ENCODE measurements at places on chromosomes 7 and 10.

DNA sequence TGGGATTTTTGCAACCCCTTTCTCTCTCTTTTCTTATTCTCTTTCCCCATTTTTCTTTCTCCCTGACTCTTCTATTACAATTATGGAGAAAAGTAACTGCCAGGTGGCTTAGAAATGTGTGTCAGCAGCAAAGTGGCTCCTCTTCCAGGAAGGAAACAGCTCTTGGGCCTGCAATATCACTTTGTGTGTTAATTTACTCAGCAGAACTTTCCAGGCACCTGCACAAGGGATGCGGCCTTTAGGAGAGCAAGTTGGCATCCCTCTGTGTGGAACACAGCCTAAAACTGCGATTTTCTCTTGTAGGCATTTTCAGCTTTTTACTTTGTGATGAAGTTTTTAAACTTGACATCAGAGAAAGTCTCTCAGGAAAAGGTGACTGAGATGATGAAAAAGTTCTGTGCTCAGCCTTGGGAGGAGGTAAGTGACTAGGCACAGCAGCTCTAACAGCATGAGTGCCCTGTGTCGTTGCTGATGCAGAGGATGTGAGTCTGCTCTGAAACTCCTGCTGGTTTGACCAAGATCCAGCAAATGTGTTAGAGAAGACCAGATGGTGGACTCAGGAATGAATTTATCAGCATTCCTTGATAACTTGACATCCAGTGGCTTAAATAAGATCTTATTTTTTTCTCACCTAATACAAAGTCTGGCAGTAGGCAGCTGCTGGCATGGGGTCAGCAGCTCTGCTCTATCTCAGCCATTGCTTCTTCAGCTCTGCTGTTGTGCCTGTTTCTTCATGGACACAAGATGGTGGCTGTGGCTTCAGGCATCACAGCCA lies 47.4 kb upstream of the CC2D2B start:
- no peak for DNase-seq

GRCh38 chr10:101974091-101974971 lies 81.6 kb downstream of the ARMH3 start:
- DNase-seq, result no peak

DNA sequence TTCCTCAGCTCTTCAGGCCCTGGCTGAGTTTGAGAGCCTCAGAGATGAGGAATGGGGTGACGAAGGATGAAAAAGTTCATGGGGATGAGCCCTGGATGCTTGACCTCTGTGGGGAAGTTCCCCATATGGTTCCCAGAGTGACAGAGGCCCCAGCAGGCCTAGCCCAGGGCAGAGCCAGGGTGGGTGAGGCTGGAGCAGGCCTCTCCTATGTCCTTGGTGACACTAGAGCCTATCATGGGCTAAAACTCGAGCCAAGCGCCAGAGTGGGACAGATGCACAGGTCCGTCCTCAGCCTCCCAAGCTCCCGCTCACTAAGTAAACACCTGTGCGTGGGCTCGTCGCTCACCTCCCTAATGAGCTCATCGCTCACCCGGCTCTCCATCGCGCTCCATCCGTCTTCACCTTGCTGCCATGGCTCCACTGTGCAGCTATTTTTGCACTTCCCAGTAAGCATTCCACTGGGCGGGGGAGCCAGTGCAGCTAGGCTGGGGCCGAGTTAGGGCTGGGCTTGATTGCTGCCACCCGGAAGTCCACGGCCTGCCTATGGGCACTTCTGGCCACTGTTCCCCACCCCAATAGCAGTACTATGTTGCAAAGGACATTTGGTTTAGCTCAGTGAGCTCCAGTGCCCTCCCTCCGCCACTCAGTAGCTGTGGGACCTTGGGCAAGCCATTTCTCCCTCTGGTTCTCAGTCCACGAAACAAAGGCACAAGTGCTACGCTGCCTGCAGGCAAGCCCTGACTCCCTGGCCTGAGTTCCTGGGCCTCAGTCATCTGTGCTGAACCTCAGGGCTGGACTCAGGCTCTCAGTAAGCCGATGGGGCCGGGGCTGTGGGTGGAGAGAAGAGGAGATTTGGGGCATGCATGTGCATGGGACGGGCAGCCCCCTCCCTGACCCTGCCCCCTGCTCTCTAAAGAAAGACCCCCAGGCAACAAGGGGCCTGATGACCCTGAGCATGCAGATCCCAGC lies 117.3 kb upstream of the PCBD1 start:
- no peak for DNase-seq

DNA sequence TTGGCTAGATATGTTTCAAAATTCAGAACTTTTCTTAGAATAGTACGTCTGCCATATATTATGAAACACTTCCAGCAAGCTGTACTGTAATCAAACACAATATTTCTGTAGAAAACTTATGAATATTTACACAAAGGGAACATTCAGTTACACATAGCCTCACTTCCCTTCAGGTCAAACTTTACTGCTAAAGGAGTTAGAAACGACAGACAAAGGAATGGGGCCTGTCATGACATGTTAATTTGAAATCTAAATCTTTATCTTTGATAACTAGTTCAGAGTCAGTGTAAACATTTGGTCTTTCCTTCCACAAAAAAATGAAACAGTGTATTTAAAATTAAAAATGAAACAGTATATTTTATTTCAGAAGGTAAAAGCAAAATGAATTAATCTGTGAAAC lies 1.0 kb upstream of the CROT start:
- no peak for DNase-seq

DNA sequence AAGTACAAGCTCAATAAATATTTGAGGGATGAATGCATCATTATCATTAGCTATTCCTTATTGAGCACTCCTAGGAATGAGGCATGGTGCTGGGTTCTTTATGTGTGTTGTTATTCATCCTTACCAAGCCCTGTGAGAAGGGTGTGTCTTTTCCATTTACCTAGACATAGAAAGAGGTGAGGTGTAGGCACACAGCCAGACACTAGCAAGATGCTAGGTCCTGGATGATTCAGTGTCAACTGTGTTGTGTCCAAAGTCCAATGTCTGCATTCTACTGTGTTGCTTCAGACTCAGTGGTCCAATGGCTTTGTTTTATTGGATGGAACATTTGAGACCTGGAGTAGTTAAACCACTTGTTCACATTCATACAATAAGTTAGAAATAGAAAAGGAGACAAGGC lies 605.5 kb downstream of the LRMDA start:
- DNase-seq, result no peak

DNA sequence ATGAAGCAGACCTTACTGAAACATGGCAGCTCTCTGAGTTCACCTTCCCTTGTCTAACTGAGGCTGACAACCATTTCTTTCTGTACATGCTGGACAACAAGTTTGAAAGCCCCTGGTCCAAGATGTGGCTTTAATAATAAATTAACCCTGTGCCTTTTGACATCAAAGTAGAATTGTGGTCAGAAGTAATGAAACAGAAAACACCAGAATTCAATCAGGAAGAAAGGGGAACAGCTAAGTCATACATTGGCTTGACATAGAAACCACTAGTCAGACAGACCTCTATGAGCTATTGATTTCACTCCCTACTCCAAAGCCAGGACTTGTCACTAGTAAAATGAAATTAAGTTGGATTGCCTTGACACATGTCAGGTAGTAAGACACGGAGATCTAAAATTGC lies 175.2 kb upstream of the ASAH2 start:
- DNase-seq, result no peak

DNA sequence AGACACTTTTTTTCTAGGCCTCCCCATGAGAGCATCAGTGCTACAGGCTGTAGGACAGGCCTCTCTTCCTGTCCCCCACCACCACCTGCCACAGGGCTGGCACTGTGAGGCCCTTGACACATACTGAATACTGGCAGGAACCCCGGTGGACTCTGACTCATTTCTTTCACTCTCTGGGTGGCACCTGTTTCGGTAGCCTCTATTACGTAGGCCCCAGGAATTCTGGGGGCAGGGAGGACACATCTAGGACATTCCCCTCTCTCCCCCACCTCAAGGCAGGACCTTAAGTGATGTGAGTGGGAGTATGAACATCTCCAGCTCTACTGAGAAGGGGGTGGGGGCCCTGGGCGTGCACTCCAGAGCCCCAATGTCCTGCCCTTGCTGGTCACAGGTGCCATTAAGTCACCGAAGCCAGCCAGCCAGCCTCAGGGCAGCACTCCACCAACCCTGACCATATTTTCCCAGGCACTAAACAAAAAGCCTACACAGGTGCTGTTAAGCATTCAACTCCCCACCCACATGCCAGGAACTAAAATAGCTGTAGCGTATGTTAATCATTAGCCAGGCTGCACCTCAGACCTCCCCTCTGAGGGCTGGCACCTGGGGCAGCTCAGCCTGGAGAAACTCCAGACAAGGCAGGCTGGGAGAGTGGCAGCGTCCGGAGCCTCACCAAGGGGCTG lies 8.9 kb downstream of the ANXA11 start:
- DNase-seq, result no peak

DNA sequence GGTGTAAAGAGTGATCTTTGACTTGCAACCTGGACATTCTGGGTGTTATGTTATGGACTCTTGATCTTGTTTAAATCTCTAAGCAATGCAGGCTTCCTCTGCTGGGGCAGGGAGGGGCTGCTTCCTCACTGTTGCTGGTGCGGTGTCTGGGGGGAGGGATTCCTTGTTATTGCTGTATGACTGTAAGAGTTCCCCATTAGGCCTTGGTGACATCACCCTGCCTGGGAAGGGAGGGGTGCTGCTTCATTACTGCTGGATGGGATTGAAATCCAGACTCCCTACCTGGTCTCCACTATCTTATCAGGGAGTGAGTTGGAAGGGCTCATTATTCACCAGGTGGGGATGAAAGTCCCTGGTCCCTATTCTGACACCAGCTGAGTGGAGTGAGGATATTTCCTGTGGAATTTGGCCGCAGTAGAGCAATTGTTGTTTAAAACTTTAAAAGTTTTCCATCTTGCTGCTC lies 8.8 kb downstream of the OGDH start:
- DNase-seq, result peak; percentile 81

DNA sequence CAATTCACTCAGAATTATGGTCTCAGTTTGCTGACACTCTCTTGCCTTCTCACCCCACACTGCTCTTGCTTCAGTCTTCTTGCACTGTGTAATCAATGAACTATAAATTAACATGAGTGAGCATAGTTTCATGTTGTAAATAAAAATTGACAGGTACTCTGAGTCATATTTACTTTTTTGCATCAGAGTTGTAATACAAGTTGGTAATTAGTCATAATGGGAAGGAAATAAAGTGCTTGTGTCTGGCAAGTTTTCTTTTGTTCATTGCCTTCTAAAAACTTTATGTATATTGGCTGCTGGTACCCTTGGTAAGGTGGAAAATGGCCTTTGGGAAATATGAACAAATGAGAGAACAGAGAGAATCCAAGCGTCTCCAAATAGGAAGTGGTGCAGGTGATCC lies 169.3 kb upstream of the MAGI2 start:
- no peak for DNase-seq

- DNase-seq, result no peak
Observed at GRCh38 chr7:135427166-135427565, 82.7 kb downstream of the CNOT4 start.

DNA sequence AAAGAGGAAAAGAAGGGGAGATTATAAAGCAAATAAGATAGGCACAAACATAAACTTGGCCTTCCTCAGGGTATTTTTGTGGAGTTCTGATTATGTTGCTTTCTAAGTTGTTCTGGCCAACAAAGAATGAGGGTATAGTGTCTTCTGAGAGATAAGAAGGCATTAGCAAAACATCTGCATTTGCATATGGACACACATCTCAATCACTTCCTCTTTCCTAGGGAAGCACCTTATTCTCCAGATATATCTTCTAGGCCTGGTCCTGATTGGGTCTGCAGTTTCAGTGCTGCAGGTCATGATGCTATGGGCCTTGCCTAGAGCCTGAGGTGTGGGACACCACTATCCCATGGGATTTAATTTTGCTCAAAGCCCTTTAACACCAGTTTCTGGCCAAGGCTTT lies 308.8 kb upstream of the PHYHIPL start:
- no peak for DNase-seq

DNA sequence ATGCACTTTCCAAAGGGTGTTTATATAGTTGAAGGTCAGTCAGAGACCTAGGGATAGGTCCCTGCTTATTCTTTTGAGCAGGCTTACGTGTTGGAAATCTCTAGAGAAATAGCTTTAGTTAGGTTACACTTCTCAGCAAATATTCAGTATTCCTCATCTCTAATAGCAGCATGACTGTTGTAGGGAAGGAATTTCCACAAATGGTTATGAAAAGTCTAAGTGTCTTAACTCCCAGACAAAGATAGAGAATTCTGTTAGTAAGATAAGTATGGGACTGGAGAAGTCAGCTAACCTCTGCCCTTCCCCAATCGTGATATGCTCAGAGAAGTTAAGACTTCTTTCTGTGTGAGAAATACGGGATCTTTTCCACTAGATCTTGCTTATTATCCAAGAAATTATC lies 16.5 kb downstream of the SGPL1 start:
- DNase-seq, result no peak

- no peak for DNase-seq
Observed at GRCh38 chr7:93890464-93891068, at the start of gene TFPI2. TSS of gene TFPI2 (minus strand) at chr7:93890753. CDS start at chr7:93890678, 75 bp downstream.

- no peak for DNase-seq
Observed at GRCh38 chr7:79282882-79283602, 170.4 kb downstream of the MAGI2 start.

- DNase-seq, result no peak
Observed at GRCh38 chr7:84812021-84812420, 374.8 kb downstream of the SEMA3D start.

DNA sequence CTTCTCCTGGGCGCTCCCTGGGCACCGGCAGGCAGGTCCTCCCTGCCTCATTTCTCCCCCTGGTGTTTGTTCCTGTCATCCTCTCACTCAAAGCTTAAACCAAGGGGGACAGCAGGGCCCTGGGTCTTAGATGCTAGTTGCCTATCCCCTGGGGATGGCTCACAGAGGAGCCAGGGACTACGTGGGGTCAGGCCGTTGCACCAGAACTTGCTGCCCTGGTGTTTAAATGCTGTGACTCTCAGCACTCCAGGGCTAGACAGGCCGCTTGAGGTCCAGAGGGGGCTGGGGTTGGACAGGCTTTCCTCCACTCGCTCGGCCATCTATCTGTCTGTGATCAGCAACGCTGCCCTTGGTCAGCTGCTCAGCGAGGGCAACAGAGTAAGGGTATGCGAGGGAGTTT lies 340.3 kb downstream of the CXCL12 start:
- no peak for DNase-seq

- no peak for DNase-seq
Observed at GRCh38 chr7:37471619-37472018, 23.0 kb upstream of the ELMO1 start.

- DNase-seq, result no peak
Observed at GRCh38 chr10:106399112-106399511, 765.4 kb downstream of the SORCS1 start.

DNA sequence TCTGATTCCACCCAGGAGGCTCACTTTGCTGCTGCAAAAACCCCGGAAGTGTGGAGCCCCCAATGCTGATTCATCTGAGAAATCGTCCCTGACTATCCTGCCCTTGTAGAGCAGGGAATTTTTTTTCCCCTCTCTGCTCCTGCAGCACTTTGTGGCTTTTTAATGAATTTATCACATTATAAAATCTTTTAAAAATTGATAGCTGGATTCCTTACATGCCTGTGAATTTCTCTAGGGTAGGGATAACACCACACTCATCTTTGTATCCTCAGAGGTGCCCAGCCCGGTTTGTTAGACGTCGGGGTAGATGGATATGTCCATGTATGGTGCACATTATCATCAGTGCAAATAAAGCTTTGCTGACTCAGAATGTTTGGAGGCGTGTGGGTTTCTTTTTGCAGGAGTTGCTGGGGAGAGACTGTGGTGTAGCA lies 185.7 kb downstream of the STK31 start:
- no peak for DNase-seq

- DNase-seq, result no peak
Observed at GRCh38 chr7:41630741-41631140, 72.1 kb downstream of the INHBA start.
